Gastroesophageal sphincter (tissue), 4 donors: ENCODE measurements at places on chromosomes 3 and 15. TPM values are rescaled to one million over a fixed set of nuclear protein-coding genes. Genes with fewer than 3 reads are reported as not detected.

DNA sequence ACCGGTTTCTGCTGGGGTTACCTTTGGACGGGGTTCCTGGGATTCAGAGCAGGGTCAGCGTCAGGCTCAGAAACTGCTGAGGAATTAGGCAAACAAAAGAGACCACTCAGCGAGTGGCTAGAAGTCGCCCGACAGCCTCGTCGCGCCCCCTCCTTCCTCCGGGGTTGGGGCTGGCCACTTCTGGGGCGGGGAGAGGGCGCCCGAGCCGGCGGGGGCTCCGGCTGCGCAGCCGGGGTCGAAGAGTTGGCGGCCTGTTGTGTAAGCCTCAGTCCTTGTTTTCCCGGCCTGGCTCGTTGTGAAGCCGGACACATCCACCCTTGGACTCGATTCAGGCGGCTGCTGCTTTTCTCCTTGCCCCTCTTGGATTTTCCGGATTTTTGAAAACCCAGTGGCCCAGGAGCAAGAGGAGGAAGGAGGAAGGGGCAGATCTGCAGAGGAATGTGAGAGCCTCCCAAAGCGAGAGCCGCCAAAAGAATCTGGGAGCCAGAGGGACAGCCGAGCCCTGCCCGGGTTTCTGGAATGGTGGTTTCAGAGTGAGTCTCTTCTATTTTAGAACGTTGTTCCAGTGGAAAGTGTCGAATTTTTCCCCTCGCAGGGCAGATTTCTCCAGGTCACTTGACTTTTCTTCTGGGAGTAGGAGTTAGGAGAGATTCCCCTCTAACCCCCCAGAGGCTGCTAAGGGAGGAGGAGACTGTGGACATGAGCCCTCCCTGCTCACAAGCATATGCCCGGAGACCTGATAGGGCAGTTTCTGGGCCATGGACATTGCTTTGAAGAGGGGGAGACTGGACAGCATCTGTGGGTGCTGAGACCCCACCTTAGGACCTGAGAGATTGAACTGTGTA, 666 bp downstream of the SNX33 start:
- ATAC-seq = peak; percentile 23

- ATAC-seq = no peak
Observed at GRCh38 chr3:22922317-22922716, 280.8 kb upstream of the UBE2E2 start.

DNA sequence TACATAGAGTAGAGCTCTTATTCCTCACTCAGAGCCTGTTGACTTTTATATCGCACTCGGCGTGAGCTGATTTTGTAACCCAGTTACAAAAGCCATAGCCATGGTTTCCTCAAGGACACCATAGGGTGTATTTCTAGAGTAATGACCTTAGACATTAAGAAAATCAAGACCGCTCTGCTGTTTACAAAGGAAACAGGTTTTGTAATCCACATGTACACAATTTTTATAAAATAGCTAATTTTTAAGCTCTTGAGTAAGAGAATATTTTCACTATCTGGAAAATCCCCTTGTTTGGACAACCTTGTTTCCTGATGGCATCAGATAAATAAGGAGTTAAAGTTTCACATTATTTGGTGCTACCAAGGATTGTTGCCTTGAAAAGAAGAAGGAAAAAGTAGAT, 104.7 kb downstream of the PGPEP1L start:
- no peak for ATAC-seq

- ATAC-seq = no peak
Observed at GRCh38 chr3:41127414-41127813, 71.9 kb upstream of the CTNNB1 start.

DNA sequence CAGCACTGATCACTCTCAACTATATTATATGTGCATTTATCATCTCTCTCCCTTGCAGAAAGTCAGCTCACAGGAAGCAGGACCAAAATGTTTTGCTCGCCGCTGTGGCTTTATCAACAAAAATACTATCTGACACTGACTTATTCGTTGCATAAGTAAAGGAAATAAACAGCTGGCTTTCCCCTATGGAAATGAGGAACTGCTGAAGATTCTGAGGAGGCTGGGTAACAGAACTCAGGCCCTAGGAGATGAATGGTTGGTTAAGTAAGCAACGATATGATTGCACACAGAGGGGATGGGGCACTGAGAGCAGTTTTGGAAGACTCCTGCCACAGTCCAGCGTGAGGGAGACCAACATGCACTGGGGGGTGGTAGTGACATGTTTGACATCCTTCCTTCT, 181.1 kb downstream of the STT3B start:
- ATAC-seq = no peak

- ATAC-seq = no peak
Observed at GRCh38 chr3:138351916-138352550, 3.7 kb downstream of the MRAS start.

DNA sequence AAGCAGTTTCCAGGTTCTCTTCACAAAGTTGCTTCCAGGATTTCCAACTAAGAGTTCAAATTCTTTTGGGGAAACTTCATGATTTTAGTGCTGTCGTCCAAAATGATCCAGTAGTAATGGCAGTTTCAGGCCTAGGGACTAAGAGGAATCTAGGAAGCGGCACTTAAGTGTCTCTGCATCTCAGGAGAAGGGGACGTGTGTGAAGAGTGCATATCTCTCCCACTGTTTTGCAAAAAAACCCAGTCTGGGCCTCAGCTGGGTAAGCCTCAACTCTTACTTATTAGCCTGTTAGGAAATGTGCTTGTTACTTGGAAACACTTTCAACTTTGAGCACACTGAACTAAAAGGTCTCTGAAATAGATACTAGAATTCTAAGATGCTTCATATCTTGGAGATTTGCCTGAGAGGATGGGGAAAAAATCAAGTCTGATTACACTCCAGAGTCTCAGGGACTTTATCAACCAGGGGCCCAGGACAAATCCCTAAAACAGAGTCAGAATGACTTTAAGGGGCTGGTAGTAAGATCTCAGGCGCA, 81.8 kb downstream of the WDR76 start:
- ATAC-seq = no peak

DNA sequence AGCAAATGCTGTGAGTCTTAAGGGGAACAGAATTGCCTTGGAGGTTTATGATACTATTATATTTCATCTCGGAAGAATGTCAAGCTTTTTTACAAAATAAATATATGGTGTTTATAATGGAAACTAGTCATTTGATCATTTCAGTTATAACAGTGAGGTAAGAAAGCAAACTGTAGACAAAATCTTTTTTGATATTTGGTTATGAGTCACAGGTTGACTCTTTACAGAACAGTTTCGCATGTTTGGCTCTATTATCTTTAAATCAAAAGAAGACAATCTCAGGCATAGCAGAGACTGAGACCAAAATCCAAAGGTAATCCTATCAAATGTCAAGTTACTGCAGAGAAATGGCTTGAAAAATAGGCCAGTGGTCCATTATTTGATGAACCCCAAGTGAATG, 490.9 kb upstream of the MDFIC2 start:
- no peak for ATAC-seq

- ATAC-seq = peak; percentile 19
Observed at GRCh38 chr3:9703736-9704346, at the start of gene CPNE9. TSS of gene CPNE9 (plus strand) at chr3:9703833. CDS start at chr3:9703997, 164 bp downstream.

GRCh38 chr15:55846116-55846707, 103.3 kb upstream of the PRTG start:
- peak; percentile 19 for ATAC-seq

GRCh38 chr3:127097481-127097880, 95.5 kb upstream of the PRR23E start:
- ATAC-seq = no peak

DNA sequence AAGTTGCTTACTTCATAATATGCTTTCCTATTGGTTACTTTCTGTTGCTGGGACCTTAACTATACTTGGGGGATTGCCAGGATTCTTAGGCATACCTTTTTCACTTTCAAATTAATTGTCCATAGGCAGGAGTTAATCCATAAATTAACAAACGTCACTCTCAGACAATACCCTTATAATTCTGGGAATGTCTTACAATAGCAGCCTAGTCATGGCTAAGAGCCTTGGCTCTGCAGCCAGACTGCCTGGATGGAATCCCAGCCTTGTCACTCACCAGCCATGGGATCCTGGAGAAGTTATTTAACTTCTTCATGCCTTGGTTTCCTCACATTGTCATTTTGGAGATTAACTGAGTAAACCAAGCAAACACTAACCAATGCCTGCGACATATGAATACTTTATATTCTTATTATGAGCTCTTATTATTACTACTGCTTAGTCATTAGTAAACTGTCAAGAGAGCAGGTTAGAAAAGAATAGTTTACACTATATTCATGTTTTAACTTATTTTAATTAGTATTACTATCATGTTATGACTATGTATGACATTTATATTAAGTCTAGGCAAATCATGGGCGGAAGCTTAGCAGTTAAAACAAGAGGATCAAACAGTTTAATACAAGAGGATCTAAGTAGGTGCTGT, 29.0 kb downstream of the GYG1 start:
- ATAC-seq = no peak

DNA sequence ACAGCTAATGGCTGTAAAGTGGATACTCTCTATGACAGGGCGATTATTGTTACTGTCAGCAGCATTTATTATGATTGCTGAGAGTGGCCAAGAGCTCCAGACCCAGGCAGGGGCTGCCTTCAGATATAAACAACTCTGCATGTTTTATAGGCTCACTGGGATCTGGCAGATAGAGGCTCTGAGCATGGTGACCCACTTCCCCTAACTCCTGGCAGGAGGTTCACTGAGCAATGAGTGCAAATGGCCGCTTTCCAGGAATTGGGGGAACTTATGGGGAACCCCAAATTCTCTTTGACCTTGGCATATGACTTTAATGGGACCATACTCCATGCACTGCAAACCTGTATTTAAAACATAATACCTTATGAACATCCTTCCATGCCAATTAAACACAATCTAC, 59.0 kb downstream of the SCN5A start:
- ATAC-seq = no peak

Gene PRR20G
- total RNA-seq = not detected

Gene RGMA
- total RNA-seq = 125 TPM

Gene CYP8B1
- total RNA-seq = not detected

Gene DAZL
- total RNA-seq = not detected

Gene CPEB1
- total RNA-seq = 6.2 TPM

Gene GATA2
- 5.4 TPM for total RNA-seq

Gene ABHD14A
- 20.2 TPM for total RNA-seq
